CD4-positive, alpha-beta T cell treated with Interleukin-17A for 1 hour (primary cell): ENCODE measurements at places on chromosomes 5 and 9.
A peak's percentile ranks its signal among the peaks of the same experiment; 100 is the strongest.

DNA sequence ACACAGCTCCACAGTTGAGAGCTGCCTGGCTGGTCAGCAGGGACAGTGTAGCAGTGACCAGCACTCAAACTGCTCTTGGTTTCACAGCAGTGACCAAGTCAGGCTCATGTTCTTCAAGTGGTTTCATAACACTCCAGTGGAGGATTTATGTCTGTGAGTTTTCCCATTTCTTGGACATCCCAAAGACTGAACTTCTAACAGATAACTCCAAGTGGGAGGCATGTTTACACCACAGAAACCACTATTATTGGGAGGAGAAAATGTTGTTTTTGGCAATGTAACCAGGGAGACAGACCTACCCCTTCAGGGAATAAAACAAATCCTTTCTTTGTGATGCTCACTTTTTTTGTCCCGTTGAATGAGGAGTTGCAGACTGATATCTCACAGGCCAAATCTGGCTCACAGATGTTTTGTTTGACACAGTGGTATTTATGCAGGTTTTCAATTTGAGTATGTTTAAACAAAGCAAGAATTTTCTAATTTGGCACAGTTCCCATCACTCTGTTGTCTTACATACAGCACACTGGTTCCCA lies 141.5 kb downstream of the RMI1 start:
- no peak for DNase-seq

- no peak for DNase-seq
These were observed 308.2 kb downstream of the ZNF608 start for GRCh38 chr5:124438026-124438902.

GRCh38 chr5:2575871-2576270 lies 175.6 kb downstream of the IRX2 start:
- no peak for DNase-seq

GRCh38 chr5:136141561-136141960 lies 8.9 kb downstream of the SMAD5 start:
- DNase-seq, result no peak

- DNase-seq, result peak; percentile 62
These were observed 16.9 kb downstream of the IL5 start for GRCh38 chr5:132526290-132526973.

- DNase-seq, result no peak
These were observed 14.1 kb upstream of the IRX4 start for GRCh38 chr5:1896602-1897376.

DNA sequence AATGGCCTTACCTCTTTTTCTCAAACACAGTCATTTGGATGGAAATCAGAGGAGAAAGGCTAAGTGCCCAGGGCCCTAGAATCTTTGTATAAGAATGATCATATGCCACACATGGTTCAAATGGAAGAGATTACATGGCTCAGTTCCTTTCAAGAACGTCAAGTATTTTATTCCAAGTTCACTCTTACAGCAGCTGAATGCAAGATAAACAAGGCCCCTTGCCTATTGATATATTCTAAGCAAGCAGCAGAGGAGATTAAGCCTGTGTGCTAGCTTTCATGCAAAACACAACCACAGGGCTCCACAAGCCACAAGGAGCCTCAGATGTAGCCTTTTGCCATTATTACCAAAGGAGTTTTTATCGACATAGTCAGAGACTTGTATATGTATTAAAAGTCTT lies 55.3 kb upstream of the SLCO6A1 start:
- DNase-seq, result no peak

GRCh38 chr5:154756868-154757813 lies 2.0 kb downstream of the LARP1 start:
- DNase-seq, result peak; percentile 59

- DNase-seq, result no peak
These were observed 184.6 kb downstream of the ACTL7B start for GRCh38 chr9:108671176-108671575.

DNA sequence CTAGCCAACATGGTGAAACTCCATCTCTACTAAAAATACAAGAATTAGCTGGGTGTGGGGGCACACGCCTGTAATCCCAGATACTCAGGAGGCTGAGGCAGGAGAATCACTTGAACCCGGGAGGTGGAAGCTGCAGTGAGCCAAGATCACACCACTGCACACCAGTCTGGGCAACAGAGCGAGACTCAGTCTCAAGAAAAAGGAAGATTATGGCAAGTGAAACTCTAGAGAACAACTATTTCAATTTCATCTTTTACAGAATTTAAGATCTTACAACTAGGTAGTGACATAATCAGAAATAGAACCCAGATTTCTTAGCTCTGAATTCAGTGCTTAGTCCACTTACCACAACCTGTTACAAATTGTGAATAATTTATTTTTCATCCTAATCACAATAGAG lies 108.8 kb upstream of the MAP3K1 start:
- no peak for DNase-seq

DNA sequence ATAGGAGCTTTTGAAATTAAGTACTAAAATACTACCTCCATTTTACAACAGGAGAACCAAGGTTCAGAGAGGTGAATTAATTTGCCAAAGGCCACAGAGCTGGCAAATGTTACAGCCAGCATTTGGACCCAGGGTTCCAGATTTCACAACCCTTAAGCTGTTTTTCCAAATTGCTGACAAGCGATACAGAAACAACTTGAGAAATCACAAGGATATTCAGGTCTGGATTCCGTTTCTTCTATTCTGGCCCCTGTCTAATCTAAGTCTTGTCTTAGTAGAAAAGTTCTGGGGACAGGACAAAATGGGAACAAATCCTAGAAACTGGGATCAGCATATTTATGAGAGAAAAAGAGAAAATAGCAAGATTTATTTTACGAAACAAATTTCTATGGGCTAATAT lies 103.1 kb upstream of the PRLR start:
- DNase-seq, result no peak

- DNase-seq, result no peak
These were observed 349.2 kb upstream of the CDH9 start for GRCh38 chr5:27387535-27388073.

DNA sequence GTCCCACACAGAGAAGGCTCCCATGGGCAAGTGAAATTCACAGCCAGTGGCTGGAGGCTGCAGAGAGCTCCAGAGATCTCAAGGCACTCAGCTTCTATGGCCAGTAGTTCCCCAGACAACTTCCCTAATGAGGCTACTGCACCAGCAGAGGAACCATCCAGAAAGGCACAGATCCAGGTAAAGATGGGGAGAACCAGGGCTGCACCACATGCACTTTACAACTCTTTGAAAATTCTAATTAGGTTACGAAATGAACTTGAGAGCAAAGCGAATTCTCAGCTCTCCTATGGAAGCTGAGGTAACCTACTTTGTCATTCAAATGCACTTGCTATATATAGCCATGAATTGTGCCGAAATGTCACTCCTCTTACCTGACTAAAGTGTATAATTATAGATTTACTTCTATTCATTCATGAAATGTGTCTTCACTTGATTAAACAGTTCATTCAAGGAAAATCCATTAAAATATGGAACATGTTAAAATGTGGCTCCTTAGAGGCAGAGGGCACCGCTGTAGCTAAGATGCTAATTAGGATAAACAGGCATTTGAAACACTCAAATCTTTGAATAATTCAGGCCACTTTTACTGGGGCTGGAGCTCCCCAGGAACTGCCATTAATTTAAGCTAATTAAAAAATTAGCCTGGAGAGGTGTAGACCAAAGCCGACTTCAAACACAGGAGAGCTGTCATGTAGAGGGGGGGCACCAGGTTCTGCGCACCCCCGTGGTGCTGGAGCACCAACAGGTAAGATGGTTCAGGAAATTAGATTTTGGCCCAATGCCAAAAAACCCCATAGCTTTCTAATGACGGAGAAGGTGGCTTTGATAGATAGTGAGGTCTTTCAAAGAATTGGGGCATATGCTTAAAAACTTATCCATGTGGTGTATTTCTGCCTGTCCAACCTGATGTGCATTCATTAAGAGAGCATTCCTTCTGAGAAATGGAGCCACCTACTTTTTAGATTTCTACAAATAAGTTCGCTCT lies 204.1 kb downstream of the GABBR2 start:
- DNase-seq, result no peak

DNA sequence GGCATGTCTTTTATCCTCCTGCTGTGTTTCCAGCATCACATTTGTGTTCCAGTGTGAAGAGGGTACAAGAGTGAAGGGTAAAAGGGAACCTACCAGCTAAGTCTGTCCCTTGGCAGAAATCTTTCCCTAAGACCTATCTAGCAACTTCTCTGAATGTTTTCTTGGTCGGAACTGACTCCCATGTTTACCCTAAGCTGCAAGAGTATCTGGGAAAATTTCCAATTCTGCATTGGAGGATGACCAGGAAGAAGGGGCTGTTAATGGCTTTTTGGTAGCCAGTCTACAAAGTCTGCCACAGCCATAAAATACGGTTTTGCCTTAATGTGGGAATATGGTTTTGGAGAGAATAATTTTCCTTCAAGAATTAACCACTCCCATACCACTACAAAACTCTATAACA lies 75.1 kb downstream of the MAST4 start:
- no peak for DNase-seq

- no peak for DNase-seq
These were observed 27.4 kb upstream of the SYNPO start for GRCh38 chr5:150612905-150613670.

- DNase-seq, result no peak
These were observed 33.5 kb upstream of the ZSWIM6 start for GRCh38 chr5:61298580-61298979.

DNA sequence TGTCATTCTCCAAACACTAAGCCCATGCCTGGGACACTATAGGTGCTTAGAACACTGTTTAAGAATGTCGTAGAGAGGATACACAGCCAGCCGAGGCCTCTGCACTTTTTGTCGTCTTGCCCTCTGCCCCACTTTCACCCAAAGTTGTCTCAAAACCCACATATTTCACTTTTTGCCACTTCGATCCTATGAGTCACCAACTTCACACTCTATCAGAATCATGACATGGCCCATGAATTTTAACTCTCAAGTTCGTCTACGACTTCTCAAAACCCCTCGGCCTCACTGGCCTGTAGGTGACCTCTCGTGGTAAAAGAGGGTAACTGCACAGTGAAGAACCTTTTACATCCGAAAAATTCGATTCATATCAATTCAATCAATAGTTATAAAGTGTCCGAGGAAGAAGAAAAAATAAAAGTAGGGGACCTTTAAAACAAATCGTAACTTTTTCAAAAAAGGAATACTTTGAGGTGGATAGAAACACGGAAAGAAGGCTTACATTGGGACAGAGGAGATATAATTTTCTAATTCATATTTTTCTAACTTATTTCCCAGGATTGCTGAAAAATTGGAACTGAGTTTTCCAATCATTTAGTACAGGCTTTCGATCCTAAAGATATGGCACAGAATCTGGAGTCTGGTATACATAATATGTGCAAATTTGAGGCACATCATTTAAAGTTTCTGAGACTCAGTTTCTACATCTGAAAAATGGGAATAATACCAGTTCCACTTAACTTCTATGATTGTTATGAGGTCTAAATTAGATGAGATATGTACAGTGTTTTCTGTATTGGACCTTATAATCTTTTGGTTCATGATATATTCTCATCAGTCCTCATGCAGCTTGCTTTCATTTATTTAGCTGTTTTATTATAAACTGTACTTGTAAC lies 122.6 kb downstream of the APBA1 start:
- DNase-seq, result peak; percentile 53

- DNase-seq, result no peak
These were observed 52.4 kb downstream of the MTREX start for GRCh38 chr5:55360190-55360589.

DNA sequence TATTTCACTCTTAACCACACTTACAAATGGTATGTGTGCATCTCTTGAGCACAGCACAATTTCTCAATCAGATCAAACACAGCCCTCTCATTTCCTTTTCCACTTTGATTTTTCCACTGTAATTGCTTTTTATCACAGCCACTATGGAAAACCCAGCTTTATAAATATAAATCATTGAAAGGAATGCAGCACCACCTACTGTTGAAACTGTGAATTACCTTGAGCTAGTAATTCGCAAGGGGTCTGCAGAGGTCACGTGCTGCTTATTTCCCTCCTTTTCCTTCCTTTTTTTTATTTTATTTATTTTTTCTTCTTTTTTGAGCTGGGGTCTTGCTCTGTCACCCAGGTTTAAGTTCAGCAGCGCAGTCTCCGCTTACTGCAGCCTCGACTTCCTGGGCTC lies 76.9 kb downstream of the CDH6 start:
- no peak for DNase-seq

GRCh38 chr5:87423755-87424154 lies 11.0 kb upstream of the CCNH start:
- no peak for DNase-seq

DNA sequence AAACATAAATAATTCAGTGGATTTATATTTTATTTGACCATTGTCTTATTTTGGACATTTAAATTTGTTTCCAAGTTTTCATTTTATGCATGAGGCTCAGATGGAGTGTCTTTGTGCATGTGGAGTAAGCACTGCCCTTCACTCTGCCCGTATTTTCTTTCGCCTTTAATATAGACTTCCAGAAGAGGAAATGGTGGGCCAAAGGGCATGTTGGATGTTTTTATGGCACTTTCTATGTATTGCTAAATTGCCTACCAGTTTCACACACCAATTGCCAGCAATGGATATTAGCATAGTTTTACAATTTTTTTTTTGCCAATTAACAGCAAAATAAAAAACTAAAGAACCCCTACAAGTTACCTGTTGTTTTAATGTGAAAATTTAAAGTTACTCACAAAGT lies 38.4 kb downstream of the ZSWIM6 start:
- DNase-seq, result no peak

- no peak for DNase-seq
These were observed 801.3 kb downstream of the DNAH5 start for GRCh38 chr5:13143214-13143613.

DNA sequence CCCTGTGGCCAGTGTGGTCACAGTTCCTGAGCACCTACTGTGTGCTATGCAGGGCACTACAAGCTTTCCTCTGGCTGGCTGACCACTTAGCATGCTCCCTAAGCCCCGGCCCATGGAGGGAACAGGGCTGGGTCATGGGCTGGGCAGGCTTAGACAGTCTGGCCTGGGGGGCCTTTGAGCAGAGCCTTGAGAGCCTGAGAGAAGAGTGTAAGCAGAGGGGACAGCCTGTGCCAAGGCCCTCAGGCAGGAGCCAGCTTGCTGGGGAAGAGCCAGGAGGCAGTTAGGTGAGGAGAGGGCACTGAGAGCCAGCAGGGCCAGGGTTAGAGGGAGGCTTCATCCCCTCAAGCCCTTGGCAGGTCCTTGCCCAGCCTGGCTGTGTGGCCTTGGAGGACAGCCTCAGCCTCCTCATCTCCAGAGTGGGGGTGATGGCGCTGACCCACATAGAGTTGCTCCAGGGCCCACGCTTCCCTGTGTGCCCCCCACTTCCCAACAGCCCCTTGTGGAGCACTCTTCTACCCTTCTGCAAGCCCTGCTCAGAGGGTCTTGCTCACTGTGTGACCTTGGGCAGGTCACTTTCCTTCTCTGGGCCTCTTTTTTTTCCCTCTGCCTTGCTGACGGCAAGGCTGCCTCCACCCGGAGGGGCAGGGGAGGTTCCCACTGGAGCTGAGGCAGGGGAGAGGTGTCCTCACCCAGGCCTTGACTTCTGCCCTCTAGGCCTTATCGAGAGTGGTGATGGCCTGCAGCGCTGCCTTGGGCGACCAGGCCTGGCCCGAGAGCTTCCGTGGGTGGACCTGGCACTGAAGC lies 107.1 kb downstream of the PHF2 start:
- no peak for DNase-seq

- no peak for DNase-seq
These were observed 49.5 kb downstream of the TJP2 start for GRCh38 chr9:69223605-69224004.
